ENCODE measurements at places on chromosomes 1 and 21.

DNA sequence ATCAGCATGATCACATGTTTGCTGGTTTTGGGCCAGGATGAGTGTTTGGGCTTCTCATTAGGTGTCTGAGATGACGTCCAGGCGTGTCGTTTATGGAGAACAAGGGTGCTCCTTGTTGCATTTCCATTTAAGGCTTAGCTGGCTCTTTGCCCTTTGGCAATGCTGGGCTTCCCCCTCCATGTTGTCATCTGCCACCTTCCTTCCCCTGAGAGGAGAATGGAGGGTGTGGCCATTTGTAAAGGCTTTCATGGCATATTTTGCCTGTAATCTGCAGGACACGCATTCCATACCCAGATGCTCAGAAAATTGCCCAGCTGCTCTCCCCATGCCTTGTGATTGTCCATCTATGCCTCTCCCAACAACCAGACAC, 27.7 kb downstream of the PKP1 start:
- DNase-seq = no peak

DNA sequence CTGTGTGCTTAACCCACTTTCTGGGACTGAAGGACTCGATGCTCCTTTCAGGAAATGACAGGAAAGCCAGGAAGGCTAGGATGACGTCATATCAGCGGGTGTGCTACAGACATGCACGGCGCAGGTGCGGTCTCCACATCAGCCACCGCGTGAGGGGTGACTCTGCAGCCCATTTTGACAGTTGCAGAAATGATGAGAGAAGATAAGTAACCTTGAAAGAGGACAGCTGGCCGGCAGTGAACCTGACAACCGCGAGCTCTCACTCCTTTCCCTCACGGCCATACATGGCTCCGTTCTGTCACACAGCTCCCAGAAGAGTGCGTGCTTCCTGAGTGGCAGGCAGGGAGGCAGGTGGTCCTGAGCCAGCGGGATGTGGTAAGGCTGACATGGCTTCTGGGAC, 1.7 kb upstream of the KRTAP10-5 start:
- DNase-seq = no peak

- DNase-seq = no peak
Observed at GRCh38 chr1:101344745-101345144, 107.9 kb downstream of the S1PR1 start.

DNA sequence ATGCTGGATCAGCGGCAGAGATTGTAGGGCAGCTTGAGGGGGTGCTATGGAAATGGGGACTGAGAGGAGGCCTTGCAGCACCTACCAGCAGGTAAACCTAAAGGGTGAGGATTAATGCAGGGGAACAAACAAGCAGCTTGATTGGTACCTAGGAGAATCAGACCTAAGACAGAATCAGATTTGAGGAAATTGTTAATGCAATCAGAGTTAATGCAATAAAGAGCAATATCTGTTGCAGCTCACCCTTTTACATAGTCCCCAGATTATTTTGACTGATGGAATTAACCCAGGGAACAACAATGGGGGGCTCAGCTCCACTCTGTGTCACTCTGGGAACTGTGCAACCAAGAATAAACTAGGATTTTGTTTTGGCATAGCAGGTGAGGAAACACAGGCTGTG, 64.5 kb downstream of the ZC3H11B start:
- DNase-seq = no peak

Data from type B pancreatic cell (in vitro differentiated cells).